Osteoblast (primary cell): ENCODE measurements at places on chromosomes 2 and 18. TPM values are rescaled to one million over a fixed set of nuclear protein-coding genes. Genes with fewer than 3 reads are reported as not detected.

DNA sequence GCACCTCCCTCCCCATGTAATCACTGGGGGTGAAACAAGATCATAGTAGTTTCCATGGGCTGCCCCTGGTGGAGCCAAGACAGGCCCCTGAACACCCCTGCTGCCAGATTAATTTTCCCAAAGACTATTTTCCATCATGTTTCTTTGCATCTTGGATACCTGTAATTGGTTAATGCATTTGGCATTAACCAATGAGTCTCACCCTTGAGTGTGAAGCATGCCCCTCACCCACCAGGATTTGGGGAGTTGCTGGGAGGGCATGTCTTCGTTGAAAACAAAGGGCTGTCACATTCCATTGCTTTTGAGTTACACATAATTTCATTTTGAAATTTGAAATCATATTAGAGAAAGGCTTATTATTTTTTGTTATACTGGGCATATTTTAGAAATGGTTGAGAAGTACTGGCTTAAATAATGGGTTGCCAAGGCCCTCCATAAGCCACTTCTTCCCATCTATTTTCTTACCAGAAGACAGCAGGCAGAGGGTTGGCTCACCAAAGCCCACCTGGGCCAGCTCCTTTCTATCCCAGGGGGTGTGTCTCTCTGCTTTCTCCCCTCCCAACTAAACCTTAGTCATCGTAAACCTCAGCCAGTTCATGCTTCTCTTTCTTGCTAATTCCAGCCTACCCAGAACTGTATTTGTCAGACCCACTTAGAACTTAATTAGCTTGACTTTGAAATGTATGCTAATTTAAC lies 51.8 kb downstream of the ATIC start:
- H3K27ac ChIP-seq = peak overlapping the region; percentile 63
- DNase-seq = peak; percentile 59
- H3K27me3 ChIP-seq = no peaks in the 10 kb centered on the region
- H3K4me3 ChIP-seq = no peak overlapping the region
- peaks cover 96% of the 10 kb centered on the region for H3K36me3 ChIP-seq
- no peaks in the 10 kb centered on the region for H3K4me1 ChIP-seq

LRRC30 gene
- total RNA-seq = not detected in 2 replicates

GPR75 gene
- 1.8 and 2.2 TPM in 2 replicates for total RNA-seq

SCN3A gene
- total RNA-seq = 0.59 and 0.72 TPM in 2 replicates
